ENCODE measurements at places on chromosomes 12 and 14.

GRCh38 chr14:106845286-106846087 lies 1319.1 kb downstream of the TMEM121 start:
- DNase-seq = peak; percentile 15

DNA sequence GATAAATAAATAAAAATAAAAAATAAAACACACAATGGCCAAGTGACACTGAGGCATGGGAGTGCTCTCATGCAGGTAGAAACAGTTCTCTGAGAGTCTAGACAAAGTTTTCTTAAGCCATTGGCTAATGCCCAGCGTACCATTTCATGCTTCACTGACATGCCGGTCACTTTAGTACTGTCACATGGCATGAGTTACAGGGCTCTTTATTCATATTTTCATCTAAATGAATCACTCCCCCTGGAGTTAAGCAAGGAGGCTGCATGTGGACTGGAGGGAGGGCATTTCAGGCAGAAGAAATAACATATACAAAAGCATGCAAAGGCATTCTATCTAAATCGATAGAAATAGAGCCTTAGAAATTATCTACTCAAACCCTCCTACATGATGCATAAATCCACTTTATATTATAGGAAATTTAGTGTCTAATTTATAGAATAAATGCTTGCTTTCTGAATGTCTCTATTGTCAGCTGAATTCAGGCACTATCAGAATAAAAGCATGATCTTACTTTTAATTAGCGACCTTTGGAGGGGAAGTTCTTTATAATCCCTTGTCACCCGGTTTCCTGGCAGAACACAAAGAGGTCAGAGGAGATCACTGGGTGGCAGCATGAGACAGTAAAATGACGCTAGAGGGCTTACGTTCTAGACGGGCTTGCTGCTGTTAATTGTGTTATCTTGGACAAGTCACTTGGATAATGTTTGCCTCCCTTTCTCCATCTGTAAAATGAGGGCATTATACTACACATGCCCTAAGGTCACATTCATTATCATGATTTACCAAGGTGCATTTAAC lies 17.5 kb downstream of the DYRK4 start:
- peak; percentile 69 for DNase-seq

GRCh38 chr14:73491256-73492042 lies 716 bp downstream of the RIOX1 start:
- DNase-seq = peak; percentile 40

DNA sequence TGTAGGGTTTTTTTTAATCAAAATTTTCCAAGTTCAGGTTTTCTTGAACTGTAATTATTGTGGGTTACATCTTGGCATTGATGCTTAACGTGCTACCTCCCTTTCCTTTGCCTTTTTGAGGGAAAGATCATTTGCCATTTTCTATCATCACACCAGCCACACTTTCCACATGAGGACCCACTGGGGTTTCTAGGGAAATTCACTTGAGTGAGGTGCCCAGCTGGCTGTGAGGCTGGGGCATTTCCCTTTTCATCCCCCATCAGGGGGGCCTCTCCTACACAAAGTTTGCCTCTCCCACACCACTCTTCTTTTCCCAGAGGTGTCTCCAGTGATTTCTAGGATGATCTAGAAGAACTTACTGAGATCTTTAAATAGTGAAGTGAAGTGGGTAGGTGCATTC lies 335.7 kb downstream of the BMP4 start:
- no peak for DNase-seq

DNA sequence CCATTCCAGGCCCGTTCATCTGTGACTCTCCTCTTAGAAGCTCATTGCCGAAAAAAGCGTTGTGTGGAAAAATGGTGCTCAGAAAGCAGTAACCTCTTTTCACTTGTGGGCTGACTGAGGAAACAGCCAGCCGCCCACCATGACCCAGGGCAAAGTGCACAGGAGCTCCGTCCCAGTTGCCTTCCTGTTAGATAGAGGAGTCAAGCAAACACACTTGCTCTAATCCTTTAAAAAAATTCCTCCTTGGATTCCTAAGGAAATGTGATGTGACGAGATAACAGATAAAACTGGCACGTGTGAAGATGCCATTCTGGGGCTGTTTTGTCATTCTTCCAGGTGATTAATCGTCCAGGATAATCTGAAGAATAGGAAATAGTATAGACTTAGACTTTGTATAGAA lies 396.8 kb upstream of the DDHD1 start:
- DNase-seq = no peak

- peak; percentile 99 for DNase-seq
Measured at GRCh38 chr14:76977793-76978720, 50.5 kb downstream of the IRF2BPL start.

GRCh38 chr12:5768171-5768570 lies 176.9 kb downstream of the ANO2 start:
- DNase-seq = no peak

Data from inflammatory macrophage treated with lipopolysaccharide for 1 hour (primary cell).